Posterior cingulate gyrus (tissue), 11 donors: ENCODE measurements at places on chromosomes 5 and 9.

DNA sequence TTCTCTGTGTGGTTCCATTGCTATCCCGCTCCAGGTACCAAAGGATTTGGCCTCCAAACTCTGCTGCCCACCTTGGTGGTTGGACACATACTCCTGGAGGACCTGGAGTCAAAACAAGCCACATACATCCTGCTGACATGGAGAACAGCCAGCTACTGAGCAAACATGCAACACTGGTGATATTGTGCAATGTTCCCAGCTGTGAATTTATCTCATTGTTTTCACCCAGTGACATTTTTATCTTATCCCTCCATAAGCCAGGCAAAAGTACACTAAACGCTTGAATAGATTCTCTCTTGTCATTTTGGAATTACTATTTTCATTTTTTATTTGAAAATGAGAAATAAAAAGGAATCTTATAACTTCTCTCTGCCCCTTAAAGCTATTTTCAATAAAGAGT lies 11.1 kb upstream of the CTSL start:
- no peak for DNase-seq

- no peak for DNase-seq
Observed at GRCh38 chr5:98796197-98796972, 22.9 kb downstream of the RGMB start.

DNA sequence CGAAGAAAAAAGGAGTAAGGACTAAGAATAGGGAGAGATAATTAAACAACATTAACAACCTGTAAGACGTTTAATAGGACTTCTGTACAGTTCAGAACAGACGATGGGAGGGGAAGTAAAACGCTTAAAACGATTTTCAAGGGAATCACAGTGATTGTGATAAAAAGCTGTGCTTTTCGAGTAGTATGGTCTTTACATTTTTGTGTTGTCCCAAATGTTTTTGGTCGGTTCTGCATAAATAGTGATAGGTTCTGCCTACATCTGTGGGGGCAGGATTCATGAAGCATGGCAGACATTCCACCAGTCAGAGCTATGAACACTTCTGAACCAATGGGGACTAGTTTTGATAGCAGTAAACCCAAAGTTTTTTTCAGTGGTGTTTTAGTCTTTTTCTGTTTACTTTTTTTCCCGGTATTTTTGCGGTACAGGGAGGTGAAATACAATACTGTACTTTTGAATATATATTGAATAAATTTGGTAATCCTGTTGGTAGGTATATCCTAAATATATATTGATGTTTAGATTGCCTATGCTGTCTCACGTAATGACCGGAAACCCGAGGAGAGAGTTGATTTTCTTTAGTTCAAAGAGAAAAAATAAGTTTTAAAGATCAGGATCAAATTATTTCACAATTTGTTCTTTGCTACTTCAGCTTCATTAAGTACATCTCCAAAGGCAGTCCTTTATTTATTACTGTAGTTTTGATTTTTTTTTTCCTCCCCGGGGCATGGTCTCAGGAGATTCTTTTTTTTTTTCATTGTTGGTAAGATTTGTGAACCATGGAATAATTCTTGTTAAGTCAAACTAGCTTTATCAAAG lies 1.3 kb downstream of the ERBIN start:
- no peak for DNase-seq

DNA sequence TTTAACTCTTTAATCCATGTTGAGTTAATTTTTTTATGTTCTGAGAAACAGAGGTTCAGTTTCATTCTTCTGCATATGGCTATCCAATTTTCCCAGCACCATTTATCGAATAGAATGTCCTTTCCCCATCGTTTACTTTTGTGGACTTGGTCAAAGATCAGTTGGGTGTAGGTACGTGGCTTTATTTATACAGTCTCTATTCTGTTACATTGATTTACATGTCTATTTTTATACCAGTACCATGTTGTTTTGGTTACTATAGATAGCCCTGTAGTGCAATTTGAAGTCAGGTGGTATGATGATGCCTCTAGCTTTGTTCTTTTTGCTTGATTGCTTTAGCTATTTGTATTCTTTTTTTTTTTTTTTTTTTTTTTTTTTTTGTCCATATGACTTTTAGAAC lies 462.0 kb downstream of the HTR1A start:
- no peak for DNase-seq

- DNase-seq = no peak
Observed at GRCh38 chr9:134065612-134066419, 2.0 kb downstream of the BRD3 start.

DNA sequence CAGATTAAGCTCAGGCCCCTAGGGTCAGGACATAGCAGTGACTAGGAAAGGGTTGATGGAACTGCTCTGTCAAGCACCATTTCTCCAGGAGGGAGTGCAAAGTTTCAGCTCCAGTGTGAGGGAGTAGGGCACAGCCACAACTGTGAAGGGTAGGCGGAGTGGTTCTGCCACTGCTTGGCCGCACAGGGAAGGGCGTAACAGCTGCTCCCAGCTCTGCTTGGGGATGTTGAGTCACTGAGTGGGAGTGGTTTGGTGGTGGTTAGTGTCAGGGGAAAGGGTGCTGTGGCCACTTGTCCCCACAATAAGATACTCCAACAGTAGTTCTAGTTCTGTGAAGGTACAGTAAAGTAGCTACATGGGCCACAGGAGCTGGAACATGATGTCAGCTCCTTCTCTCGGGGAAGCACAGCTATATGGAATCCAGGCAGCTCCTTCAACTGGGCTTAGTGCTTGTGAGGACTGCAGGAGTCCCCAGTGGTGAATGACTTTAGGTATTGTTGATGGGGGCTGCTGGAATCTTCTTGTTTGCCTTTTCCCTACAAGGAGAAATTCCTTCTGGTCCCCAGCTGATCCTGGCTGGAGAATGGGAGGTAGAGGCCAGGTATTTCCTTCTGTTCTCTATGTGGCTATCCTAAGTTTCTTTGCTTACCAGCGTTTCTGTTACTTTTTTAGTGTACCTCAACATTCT lies 314.5 kb downstream of the SPATA31D1 start:
- DNase-seq = no peak

- no peak for DNase-seq
Observed at GRCh38 chr9:132346177-132346576, 8.6 kb downstream of the SETX start.

DNA sequence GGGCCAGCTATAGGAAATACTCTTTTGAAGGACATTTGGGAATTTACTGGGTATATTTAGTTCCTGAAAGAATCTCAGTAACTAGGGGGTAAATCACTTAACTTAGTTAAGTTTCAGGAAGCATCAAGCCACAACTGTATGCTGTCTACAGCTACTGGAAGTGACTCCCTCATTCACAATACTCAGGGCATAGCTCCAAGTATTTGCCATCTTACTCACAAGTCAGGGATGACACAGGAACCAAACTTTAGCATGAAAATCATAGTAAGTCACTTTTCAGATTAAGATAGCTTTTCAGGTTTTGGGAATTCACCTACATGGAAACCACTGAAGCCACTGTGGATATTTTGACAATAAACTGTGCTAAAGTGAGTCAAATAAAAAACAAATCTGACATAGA lies 242.4 kb upstream of the ATP10B start:
- no peak for DNase-seq

DNA sequence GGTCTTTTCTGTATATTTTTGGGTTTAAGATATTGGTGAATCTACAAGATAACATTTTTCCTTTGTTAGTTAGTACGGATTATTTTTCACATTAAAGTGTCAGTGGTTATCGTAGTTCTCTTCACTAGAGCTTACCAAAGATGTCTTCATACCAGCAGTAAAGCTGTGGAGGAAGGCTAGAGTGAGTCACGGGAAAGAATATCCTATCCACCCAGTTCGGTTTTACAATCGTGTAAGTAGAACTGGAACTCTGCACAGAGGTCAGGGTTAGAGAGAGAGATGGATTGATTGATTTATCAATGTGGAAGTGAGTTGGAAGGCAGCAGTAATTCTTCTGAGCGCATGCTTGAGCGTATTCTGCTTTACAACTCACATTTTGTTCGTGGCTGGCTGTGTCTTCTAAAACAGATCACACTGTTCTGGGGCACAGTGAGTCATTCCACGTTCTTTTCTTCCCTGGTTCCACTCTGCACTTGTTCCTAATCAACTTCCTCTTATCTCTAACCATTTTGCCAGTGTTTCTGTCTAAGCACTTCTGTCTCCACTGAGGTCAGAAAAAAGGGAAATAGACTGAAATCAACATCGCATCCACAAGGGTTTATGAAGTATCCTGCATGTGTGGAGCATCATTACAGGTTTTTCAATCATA lies 86.5 kb upstream of the ARRDC3 start:
- DNase-seq = peak; percentile 15

DNA sequence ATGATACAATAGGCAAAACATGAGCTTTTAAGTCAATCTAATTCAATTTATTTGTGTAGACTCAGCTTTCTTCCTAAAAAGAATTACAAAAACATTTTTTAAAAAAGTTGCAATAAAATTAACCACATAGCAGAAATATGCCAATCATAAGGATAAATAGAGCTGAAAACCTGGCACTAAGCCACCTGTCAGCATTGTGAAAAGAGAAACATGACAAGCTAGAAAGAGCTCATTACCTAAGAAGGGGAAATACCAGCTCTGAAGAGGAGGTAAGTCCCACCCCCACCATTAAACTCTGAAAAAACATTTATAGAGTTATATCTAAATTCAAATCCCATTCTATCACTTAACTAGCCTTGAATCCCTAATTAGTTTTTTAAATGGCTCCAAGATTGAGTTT lies 372.9 kb downstream of the OSTF1 start:
- DNase-seq = no peak

- DNase-seq = no peak
Observed at GRCh38 chr9:1455766-1456165, 405.6 kb downstream of the DMRT2 start.

- DNase-seq = no peak
Observed at GRCh38 chr5:164357395-164358033, 852.1 kb downstream of the MAT2B start.

GRCh38 chr5:175668006-175668405 lies 10.1 kb downstream of the HRH2 start:
- no peak for DNase-seq

DNA sequence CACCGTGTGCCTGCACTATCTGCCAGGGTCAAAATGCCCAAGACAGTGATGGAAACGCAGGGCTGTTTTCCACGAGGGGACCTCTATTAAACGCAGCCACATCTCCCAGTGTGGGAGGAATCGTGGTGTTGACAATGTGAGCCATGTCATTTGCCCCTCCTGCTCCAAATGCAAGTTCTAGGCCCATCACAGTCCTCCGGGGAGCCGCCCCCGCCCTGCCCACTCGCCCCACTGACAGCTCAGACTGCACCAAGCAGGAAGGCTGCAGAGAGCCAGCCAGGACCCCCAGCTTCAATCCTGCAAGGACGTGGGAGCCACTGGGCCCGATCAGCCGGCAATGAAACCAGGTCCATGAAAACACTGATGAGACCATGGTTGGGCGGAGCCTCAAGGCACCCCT lies 85.9 kb downstream of the VAV2 start:
- DNase-seq = no peak

DNA sequence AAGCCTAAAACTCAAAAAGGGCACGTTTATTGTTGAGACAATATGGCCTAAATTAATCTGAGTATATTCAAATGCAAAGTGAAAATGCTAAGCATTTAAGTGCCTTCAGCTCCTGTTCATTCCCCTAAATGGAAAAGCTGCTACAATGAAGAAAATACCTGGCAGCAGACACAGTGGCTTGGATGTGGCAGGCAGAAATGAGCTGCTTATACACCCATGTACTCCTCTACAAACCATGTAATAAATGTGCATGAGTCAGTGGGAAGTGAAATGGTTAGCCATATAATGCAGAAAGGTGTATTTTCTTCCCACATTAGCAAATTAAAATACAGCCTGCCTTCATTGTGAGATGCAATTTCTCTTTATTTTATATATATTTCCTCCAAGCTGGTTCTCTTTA lies 859.2 kb upstream of the SEMA6A start:
- no peak for DNase-seq
